ENCODE measurements at places on chromosomes 5 and 9.

DNA sequence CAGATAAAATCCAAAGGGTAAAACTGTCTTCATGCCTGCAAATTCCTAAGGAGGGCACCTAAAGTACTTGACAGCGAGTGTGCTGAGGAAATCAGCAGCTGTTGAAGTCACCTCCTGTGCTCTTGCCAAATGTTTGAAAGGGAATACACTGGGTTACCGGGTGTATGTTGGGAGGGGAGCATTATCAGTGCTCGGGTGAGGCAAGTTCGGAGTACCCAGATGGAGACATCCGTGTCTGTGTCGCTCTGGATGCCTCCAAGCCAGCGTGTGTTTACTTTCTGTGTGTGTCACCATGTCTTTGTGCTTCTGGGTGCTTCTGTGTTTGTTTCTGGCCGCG is 727 bp upstream of the ADRB2 start:
- no peak for DNase-seq

DNA sequence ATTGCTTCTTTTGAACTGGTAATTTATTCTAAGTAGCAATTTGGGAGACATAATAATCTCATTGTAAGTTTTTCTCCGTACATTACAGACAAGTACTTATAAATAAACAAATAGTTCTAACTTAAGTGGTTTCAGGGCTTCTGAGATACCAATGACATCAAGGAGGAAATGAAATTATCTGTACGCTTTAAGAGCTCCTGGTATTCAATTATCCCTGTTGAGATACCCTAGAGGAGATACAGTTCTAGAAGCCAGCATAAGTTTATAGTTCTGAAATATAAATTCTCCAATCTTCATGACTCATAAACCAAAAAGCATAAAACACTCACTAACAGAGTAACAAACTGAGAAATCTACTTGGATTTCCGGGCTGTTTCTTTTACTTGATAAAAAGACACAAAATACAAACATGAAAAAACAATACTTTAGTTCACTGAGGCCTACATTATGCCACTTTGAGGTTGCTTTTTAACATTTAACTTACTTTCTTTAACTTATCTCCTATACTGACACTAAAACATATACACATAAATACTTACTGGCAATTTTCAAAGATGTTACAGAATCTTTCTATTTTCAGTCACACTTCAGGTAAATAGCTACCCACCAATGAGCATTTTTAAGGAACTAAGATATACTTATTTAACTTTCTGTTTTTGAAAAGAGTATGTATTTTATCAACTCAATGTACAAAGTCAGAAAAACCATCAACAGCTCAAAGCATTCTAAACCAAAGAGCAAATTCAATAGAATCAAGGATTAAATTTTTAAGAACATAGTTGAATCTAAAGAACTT is 7.5 kb downstream of the DCTN4 start:
- DNase-seq: no peak

DNA sequence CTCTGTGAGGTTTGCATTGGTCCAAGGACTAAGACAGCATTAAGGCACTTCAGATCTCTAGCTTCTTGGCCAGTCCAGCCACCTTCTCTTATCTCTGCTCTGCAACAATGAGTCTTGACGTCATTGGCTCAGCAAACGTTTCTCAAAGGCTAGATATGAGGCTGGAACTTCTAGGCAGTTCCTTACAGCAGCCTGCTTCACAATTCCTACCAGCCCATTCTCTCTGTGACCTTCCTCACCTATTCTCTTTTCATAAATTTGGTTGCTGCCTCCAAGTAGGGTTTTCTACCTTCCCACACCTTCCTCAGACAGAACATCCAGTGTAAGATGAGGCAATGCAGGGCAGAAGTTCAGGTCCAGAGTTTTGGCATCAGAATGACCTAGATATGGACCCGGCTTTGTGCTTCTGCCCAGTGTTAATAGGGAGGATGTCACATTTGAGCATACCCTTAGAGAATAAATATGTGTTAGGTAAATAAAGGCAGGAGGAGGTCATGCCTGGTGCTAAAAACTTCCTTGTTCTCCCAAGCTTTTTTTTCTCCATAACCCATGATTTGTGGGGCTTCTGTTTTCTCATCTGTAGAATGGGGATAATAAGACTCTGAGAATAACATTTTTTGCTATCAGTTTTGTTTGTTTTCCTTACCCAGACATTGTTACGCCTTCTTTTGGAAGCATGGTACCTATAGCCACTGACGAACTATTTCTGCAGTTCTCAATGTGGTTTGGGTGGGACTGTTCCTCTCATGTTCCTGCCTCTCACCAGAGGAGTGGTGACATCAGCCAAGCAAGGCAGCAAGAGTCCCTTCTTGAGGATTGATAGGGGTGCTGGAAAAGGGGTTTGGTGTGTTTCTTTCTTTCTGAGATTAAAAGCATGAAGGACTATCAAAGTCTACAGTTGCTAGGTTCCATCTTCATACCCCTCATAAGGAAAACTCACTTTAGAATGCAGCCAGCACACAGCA is 220.6 kb upstream of the TRIM32 start:
- DNase-seq: no peak

DNA sequence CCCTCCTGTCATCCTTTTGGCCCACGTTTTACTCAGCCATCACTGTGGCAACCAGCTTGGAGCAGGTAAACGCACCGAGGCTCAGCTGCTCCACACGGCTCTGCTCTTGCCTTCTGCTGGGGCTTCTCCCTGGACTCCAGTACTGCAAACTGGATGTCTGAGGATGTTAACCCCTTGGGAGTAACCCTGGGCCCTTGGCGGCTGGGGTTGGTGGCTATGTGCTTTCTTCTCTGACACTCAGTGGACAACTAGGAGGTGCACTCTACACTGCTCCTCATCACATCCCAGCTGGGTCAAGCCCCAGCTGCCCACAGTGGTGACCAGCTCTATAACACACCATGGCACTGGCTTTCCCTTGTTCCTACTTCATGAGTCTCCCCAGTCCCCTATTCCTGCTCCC is 12.2 kb upstream of the CYSTM1 start:
- no peak for DNase-seq

- no peak for DNase-seq
Observed at GRCh38 chr5:110865400-110866094, 126.7 kb downstream of the SLC25A46 start.

- no peak for DNase-seq
Observed at GRCh38 chr5:137845472-137845871, 22.2 kb upstream of the MYOT start.

DNA sequence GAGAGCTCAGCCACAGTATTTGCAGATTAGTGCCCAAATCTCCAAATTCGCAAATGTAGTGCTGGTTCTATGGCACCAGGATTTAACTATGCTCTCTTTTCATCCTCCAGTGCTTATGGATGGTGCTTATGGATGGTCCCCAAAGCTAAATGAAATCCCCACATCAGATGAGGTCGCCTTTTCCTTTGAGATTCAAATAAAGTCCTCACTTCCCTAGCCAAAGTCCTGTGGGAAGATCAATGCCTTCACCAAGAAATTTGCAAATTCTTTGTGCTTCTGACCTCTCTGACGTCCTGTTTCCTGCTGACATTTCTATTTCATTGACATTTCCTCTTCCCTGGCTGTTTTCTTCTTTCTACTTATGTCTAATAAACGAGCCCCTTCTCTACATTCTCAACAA is 1077.0 kb upstream of the C9orf72 start:
- no peak for DNase-seq

- DNase-seq: peak; percentile 11
Observed at GRCh38 chr9:101705135-101705661, 33.2 kb downstream of the GRIN3A start.

- DNase-seq: peak; percentile 15
Observed at GRCh38 chr5:68369457-68370125, 154.0 kb downstream of the PIK3R1 start.

GRCh38 chr9:37622462-37622861 is 28.3 kb upstream of the FRMPD1 start:
- no peak for DNase-seq

- no peak for DNase-seq
Observed at GRCh38 chr9:101562966-101563365, 29.3 kb downstream of the RNF20 start.

GRCh38 chr5:1686016-1686802 is 113.4 kb downstream of the MRPL36 start:
- DNase-seq: no peak

GRCh38 chr5:110687485-110687884 is 39.0 kb downstream of the TMEM232 start:
- DNase-seq: no peak

DNA sequence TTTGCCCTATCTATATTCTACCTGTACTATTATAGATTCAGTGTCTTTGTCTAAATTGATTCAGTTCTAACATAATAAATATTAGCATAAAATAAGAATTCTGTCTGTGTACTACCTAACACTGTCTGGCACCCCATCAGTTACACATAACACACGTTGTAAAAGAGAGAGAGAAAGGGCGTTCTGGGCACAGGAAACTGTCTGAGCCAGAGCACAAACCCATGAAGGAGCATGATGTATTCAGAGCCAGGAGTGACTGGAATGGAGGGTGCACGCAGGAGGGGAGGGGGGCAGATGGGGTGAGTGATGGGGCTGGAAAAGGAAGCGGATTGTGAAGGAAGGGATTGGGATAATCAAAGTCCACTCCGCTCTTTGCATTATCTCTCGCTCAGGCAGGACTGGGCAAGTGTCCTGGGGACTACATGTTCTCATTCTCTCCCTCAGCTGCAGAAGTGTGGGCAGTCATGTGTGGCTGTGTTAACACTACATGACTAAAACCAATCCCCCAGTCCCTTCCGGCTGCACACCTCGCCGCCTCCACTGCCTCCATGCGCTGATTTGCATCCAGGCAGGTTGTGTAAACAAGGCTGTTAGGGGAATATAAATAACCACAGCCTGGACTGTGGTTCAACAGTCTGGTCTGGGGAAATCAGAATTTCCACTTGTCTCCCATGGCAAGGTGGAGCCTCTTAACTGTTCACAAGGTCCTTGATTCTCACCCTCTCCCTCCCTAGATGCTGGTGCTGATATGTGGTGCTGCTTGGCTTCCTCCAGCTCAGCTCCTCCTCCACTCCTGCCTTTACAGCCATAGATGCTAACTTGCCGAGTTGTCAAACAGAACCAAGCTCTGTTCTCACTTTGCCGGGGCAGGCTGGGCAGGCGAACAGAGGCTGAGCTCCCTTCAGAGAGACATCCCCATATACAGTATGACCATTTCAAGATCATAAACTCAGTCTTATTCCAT is 367.5 kb upstream of the BRINP1 start:
- no peak for DNase-seq

GRCh38 chr5:154782812-154783592 is 27.8 kb downstream of the LARP1 start:
- DNase-seq: no peak

DNA sequence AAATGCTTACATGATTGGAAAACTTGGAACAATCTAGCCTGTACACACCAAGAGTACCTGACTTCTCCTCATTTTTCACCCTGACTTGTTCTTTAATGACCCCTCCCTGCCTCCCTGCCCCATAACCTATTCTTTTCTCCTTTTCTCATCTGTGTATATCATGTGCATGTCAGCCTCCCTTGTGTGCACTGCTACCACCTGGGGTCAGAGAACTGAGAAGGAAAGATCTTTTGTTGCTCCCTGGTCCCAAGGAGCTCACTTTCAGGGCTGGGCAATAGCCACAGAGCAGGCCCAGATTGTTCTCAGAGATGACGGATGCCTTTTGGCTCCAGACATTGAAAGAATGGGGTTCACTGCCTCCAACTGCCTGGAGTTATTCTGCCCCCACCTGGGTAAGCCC is 5.1 kb downstream of the MAP1B start:
- no peak for DNase-seq

- DNase-seq: no peak
Observed at GRCh38 chr5:127962491-127962890, 121.1 kb upstream of the SLC12A2 start.

GRCh38 chr9:108784998-108785397 is 70.8 kb downstream of the ACTL7B start:
- no peak for DNase-seq
